Right renal pelvis (tissue), 4 donors: ENCODE measurements at places on chromosomes 12 and 14. TPM values are rescaled to one million over a fixed set of nuclear protein-coding genes. Genes with fewer than 3 reads are reported as not detected.

The GLI1 gene
- 22.4 TPM for polyA plus RNA-seq

The GLTP gene
- polyA plus RNA-seq: 36.2 TPM

The ZBTB39 gene
- 13.8 TPM for polyA plus RNA-seq

GRCh38 chr12:54991161-54991990 is 6.8 kb upstream of the TESPA1 start:
- DNase-seq: no peak

GRCh38 chr12:123253641-123254459 is 17.8 kb downstream of the CDK2AP1 start:
- no peak for DNase-seq

DNA sequence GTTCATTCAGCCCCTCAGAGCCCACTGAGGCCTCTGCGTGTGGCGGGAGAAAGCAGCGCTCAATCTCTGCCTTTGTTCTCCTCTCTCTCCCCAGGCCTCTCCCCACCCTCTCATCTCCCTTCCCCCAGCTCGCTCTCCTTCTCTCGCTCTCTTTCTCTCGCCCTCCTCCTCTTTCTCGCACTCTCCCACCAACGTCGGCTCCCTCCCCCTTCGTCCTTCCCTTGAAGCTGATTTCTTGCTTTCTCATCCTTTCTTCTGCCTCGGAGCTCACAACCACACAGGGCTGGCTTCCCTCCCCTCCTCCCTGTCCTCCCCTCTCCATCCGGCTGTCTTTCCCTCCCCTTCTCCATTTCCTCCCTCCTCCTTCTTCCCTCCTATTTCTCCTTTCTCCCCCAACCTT is 96.4 kb downstream of the LRRC74A start:
- DNase-seq: no peak

GRCh38 chr14:54622192-54622958 is 55.4 kb downstream of the SAMD4A start:
- no peak for DNase-seq

DNA sequence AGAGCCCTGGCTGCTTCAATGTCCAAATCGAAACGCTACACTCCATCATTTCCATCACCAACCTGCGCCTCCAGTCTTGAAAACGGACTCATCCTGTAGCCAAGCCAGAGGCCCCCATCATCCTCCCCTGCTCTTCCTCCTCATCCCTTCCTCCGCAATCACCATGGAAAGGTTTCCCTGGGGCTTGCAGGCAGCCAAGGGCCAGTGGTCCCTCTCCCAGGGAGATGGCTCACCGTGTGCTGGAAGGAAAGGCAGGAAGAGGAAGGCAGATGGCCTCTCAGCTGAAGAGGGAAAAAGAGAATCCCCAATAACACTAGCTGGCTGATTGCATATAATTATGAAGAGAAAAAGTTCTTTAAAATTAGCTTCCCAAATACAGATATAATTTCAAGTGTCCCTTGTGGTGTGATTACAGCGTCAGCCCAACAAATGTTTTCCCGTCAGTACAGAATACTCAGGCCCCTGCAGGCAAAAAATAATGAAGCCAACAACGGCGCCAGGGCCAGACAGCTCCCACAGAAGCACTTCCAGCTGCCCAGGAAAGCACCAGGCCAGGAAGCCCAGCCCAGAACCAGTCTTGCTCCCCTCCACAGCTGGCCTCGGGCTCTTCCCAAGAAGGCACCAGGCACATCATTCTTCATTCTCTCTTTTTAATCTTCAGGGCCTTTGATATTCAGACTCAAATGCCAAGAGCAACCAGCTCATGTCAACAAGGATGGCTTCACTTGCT is 24.7 kb downstream of the ITPK1 start:
- no peak for DNase-seq

DNA sequence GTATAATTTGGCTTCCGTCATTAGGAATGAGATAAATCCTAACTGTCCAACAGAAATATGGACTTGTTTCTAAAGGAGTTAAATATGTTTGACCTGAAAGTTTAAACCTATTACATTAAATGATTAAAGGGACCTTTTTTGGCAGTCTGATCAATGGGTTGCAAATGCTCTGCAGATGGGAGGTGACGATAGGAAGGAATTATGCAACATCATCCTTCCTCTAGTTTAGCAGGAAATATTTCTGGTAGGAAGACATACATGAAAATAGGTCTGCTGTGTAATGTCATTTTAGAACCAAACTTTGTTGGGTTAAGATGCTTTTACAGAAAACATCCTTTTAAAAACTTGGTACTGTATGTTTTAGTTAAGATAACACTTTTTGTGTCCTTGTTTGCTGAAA is 2.6 kb downstream of the LRRC10 start:
- DNase-seq: no peak

GRCh38 chr12:389142-390096 is at the start of gene KDM5A:
TSS of gene KDM5A (minus strand) at chr12:389320. CDS start at chr12:389091, 229 bp downstream.
- DNase-seq: peak; percentile 91

DNA sequence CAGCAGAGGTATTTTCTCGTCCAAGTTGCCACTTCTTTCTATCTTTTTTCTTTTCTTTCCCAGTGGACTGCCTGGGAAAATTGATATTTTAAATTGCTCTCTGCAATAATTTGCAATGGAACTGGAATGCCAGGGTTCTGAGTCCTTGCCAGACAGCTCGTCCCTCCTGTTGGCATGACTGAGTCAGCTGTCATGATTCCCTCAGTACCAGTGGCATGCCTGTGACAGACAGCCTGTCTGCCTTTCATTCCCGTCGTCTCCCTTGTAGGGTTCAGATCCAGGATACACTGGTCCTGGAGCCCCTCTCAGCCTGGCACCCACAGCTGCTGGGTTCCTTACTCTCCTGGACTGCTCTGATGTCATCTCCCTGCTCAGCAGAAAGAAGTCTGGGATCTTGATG is 84.8 kb downstream of the PTPN11 start:
- DNase-seq: no peak

GRCh38 chr12:122990961-122991622 is 10.6 kb downstream of the ARL6IP4 start:
- DNase-seq: no peak
